ENCODE measurements at places on chromosomes 12 and 14. TPM values are rescaled to one million over a fixed set of nuclear protein-coding genes. Genes with fewer than 3 reads are reported as not detected.

- no peak for DNase-seq
Measured at GRCh38 chr14:68094158-68094557, 274.6 kb downstream of the RAD51B start.

DNA sequence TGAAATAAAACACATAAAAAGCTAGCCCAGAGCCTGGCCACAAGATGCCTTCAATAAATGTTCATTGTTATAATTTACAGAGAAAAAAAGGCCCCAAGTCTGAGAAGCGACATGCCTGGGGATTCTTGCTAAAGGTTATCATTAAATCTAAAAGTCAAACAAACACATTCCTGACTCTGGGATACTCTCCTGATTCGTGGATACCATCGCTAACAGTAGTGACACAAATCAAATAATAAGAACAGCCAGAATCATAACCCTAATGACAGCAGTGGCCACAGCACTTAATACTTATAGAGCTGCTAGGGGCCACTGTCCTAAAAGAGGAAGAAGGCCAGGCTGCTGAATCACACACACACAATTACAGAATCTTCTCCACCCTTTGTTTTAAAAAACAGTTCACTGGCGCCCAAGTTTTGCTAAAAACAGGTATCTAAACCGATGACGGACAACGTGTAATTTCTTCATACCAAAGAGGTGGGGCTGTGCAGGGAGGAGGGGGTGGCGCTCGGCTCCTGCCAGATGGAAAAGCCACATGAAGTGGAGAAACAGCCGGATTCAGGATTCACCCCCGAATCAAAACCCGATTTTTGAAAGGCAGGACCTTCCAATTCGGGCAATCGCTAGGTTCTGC, 1.2 kb downstream of the CLIP1 start:
- DNase-seq: peak; percentile 63

DNA sequence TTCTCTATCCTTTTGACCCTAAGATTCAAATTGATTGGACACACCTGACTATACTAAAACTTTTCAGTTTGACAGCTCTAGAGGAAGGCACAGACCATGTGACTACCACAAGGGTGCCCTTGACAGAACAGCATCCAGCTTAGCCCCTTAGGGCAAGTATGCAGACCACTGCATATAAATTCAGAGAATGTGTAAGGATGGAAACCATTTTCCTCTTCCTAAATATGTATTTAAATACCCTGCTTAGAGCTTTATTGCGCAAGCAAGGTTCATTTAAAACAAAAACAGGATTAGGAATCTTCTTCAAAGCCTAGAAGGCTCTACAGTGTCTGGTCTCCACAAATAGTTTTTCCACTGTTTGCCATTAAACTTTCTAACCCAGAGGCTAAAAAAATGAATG, 202.8 kb downstream of the MED13L start:
- DNase-seq: no peak

- no peak for DNase-seq
Measured at GRCh38 chr12:102232446-102232845, 34.8 kb upstream of the PMCH start.

The ZNF10 gene
- 13.3 TPM for polyA plus RNA-seq

DNA sequence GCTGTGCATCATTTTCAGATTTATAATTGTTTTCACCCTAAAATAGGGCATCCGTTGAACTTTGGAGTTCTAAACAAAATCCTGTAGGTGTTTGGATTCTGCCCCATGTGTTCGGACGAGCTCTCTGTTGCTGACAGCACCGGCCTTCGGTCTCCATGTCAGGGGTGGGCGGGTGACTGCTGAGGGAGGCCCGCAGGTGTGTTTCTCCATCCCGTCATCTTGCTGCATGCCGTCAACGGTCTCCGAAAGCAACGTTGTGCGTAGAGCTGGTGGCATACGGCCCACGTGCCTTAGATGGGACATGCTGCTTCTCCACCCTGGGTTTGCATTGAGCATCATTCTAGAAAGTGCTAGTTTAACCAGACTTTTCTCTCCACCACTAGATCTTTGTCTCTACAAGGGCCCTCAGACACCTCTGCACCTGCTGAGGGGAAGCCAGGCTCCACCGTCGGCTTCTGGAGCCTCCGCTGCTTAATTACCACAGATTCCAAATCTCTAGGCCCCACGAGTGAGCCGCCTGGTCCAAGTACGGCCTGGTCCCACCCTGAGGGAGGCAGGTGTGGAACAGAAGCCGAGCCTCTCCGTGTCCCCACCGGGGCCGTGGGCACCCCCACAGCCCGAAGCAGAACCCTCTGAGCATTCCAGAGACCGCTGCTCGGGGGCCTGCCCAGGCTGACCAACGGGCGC, 15.7 kb upstream of the AMN start:
- DNase-seq: no peak

The TAS2R30 gene
- polyA plus RNA-seq: 0.07 TPM

The ITGA5 gene
- 23.9 TPM for polyA plus RNA-seq

DNA sequence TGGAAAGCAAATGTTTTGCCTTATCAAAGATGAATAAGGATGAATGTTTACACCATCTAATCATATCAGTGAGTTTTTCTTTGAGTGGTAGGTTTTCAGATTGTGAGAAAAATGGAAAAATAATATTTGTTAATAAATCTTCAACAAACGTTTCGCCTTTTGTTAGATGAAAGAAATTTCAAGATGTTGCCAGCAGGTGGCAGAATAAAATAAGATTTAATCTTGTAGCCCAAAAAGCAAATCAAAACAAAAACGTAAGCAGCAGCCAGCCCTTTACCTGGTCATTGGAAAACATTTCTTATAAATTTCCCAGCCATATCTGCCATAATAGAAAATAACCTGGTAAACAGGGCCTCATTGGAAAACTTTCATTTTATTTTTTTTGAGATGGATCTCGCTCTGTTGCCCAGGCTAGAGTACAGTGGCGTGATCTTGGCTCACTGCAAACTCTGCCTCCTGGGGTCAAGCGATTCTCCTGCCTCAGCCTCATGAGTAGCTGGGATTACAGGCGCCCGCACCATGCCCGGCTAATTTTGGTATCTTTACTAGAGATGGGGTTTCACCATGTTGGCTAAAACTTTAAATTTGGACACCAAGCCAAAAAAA, 15.4 kb upstream of the TMEM120B start:
- no peak for DNase-seq

DNA sequence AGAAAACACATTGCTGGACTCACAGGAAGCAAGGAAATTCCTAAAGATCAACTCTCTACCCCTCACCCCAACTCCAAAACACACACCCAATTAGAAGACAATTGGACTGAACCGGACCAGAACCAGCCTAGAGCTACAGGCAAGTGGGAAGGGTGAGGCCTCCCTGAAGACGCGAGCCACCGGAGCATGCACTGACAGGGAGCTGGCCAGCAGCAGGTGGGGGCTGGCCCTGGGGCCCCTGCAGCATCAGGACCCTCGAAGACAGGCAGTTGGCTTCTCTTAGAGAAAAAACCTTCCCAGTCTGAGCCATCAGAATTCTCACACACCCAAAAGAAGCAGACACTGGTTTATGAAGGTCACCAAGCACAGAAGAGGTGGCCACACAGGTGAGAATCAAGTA, 209.5 kb upstream of the DIO3 start:
- DNase-seq: no peak

DNA sequence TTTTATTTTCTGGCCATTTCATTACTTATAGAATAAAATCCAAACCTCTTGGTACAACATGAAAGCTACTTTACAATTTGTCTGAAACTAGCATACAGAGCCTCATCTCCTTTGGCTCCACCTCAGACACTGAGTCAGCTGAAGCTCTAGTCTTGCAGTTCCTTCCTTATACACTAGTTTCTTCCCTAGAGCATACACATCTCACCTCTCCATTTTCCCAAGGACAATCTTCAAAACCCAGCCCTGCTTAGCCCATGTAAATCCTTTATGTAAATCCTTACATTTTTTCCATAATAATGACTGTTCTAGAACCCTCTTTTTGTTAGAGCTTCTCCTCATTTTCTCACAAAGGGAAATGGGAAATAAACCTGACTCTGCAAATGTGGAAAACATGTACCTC, 463.4 kb downstream of the SLC16A7 start:
- no peak for DNase-seq

The COA8 gene
- 45.6 TPM for polyA plus RNA-seq

DNA sequence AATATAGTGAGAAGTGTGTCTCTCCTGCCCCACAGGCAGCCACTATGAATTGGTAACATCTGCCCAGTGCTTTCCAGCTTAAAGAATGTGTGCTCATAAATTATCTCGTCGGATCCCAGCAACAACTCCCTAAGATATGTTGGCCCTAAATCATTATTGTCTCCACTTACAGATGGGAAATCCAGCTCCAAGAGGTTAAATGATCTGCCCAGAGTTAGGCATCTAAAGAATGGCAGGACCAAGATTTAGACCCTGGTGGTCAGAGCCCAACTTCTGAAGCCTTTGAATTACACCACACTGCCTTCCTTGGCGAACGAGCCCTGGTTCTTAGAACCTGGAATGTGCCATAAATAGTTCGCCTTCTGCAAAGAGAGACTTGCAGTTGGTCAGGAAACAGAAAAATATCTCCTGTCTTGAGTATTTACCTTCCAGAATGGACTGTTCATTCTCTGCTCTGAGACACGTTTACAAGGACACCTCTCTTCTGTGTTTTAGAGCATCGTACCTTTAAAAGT, 20.1 kb upstream of the PLEK2 start:
- DNase-seq: no peak

The RIMKLB gene
- polyA plus RNA-seq: 65.2 TPM

DNA sequence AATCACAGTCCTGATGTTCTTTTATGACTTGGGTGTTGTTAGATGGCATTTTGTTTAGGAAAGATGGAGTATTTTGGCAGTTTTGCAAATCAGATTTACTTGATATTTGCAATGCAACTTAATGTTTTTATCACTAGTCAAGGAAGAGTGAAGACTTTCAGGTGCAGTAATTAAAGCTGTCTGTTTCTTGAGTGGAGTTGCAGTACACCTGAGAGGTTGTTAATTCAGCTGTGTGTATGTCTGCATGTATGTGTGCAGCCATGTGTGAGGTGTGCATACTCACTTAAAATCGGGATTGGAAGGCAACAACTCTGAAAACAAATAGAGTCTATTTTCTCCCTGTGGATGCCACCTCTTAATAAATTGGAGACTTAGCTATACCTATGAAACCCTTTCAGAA, 94.5 kb downstream of the RMST start:
- no peak for DNase-seq

DNA sequence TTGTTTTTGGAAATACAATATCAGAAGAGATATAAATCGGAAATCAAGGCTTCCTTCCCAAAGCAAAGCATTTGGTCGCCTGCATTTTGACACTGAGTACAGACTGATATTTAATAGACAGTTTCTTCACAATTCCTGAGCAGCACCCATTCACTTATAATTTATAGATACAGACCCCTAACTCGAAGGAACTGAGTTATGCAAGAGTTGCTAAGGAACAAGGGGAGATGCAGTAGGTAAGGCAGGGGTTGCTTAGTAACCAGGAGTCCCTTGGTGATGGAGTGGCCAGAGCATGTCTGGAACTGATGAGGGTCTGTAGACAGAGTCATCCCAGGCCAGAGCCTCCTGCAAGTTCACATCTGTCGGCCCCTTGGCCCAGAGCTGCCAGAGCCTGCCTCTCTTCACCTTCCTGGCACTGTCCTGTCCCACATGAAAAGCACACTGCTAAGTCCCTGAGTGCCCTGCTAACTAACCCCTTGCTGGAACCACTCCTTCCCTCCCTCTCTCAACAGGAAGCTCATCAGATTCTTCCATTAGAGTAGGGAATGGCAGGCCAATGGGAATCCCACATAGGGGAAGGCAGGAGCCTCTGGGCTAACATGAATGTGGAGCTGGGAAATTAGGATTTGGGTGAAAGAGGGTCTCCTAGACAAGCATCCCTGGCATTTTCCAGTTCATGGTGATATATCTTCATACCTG, 3.6 kb upstream of the DHRS2 start:
- no peak for DNase-seq

DNA sequence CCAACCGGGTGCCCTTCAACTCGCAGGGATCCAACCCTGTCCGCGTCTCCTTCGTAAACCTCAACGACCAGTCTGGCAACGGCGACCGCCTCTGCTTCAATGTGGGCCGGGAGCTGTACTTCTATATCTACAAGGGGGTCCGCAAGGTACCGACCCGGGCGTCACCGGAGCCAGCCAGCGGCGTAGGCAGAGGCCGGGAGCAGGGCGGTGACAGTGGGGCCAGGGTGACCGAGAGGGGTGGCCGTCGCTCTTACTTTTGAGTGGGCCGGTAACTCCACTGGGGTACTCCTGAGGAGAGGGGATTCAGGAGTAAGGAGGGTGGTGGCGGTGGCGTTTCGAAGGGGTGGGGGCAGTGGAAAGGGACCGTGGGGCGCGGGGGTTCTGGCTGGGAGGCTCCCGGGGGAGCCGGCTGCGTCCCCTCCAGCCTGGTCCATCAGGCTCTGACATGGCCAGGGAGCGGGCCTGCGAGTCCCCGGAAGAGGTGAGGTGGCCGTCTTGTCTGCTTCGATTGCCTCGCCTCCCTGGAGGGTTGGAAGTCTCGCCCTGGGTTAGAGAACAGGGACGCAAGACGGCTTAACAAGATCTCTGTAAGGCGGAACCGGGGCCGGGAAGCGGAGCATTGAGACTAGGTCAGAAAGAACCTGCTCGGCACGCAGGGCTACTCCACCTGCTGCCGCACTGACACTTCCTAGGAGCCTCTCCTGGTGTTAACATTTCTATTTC, 491 bp downstream of the WDR20 start:
- DNase-seq: no peak

GRCh38 chr12:114686773-114687500, 3.0 kb upstream of the TBX3 start:
- DNase-seq: peak; percentile 38

The RFLNA gene
- 64.3 TPM for polyA plus RNA-seq

The TTC8 gene
- 25.7 TPM for polyA plus RNA-seq

DNA sequence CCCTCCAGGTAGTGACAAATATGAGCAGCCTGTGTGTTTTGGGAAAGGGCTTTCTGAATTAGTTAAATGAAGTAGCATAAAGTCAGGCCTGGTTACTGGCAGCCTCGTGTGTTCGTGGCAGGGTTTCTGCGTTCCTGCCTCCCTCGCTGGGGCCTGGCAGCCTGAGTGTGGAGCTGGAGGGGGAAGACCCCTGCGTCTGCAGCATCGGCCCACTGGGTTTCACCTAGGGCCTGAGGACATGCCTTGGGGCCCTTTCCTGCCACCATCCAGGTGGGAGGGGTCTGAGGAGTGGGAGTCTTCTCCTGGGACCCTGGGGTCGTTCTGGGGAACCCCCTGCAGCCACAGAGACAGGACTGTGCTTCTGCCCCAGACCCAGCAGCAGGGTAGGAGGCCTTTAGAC, 20.4 kb upstream of the AMN start:
- no peak for DNase-seq

The DAO gene
- polyA plus RNA-seq: not detected

DNA sequence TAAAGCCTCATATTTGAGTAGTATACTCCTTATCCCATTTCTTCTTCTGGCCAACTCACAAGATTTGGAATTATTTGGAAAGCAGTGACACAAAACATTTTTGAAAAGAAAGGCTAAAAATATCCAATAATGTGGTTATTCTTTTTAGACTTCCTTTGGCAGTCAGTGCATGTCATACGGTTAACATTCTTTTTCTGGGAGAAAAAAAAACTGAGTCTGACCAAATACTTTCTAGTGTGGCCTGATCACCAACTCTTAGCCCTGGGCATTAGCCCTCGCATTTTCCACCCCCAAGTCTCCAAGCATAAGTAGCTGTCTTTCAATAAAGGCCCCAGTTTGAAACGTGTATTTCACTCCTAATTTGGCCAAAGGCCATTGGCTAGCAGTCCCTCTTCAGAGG, 5.9 kb downstream of the RASSF3 start:
- no peak for DNase-seq

- DNase-seq: no peak
Measured at GRCh38 chr14:60651796-60652673, 2.8 kb upstream of the SIX1 start.

GRCh38 chr12:52091061-52091460, 11.6 kb downstream of the SMIM41 start:
- DNase-seq: no peak

- DNase-seq: no peak
Measured at GRCh38 chr12:51377099-51377984, 13.9 kb downstream of the GALNT6 start.

Measured in large intestine (tissue), 12 donors.